ENCODE measurements at places on chromosomes 7 and 10. TPM values are rescaled to one million over a fixed set of nuclear protein-coding genes. Genes with fewer than 3 reads are reported as not detected.

ADRA2A gene
- total RNA-seq: not detected

TMEM236 gene
- total RNA-seq: under 0.01 TPM

MOGAT3 gene
- total RNA-seq: not detected

CALHM1 gene
- total RNA-seq: not detected

UTF1 gene
- not detected for total RNA-seq

Data from smooth muscle cell of trachea (primary cell).